ENCODE measurements at places on chromosomes 13 and 19. TPM values are rescaled to one million over a fixed set of nuclear protein-coding genes. Genes with fewer than 3 reads are reported as not detected.

Gene DHX34
- 43.8 TPM for total RNA-seq

Gene AXL
- 93.1 TPM for total RNA-seq

Gene PSG11
- not detected for total RNA-seq

Gene SPACA4
- not detected for total RNA-seq

Gene PIK3R2
- 16.2 TPM for total RNA-seq

Gene SAFB
- total RNA-seq = 122 TPM

Gene VAV1
- total RNA-seq = 4.2 TPM

Gene SIGLEC9
- 5.5 TPM for total RNA-seq
